Skeletal muscle cell (primary cell): ENCODE measurements at places on chromosomes 5 and 9.

- DNase-seq: no peak
These were observed 131.0 kb upstream of the TARS1 start for GRCh38 chr5:33309536-33310345.

GRCh38 chr9:86443992-86444391, 89.8 kb upstream of the TUT7 start:
- no peak for DNase-seq

GRCh38 chr5:55541056-55541635, 6.4 kb upstream of the PLPP1 start:
- no peak for DNase-seq

DNA sequence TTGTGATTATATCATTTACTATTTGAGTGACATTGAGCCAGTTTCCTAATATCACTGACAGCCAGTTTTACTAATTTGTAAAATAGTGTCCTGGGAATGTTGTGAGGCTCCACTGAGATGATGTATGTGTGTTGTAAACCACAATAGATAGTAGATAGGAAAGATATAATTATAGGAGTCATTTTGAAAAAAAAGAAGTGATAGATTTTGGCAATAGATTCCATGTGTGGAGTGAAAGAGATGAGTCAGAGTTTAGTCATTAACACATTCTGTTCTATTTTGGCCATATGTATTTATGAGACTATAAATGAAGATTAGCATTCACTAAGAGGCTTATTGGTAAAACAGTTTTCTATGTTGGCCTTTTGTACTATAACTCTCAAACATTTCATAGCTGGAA, 388.2 kb downstream of the FAM170A start:
- peak; percentile 20 for DNase-seq

GRCh38 chr9:82057805-82058204, 69.2 kb downstream of the SPATA31D1 start:
- no peak for DNase-seq

DNA sequence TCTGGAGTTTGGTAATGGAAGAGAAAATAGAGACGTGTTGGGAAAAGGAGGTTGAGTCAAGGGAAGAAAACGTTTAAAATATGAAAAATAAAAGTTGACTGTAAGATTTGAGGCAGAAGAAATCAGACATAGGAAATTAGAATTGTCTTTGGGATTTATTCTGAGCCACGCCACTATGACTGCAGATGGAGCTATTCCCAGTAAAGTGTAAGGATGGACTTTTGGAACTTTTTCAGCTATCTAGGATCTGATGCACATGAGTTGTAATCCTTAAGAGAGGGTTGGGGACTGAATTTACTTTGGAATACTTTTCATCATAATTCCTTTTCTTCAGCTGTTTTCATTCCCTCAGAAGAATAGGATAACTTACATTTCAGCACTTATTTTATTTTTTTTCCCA, 336.7 kb downstream of the FAM170A start:
- DNase-seq: no peak

DNA sequence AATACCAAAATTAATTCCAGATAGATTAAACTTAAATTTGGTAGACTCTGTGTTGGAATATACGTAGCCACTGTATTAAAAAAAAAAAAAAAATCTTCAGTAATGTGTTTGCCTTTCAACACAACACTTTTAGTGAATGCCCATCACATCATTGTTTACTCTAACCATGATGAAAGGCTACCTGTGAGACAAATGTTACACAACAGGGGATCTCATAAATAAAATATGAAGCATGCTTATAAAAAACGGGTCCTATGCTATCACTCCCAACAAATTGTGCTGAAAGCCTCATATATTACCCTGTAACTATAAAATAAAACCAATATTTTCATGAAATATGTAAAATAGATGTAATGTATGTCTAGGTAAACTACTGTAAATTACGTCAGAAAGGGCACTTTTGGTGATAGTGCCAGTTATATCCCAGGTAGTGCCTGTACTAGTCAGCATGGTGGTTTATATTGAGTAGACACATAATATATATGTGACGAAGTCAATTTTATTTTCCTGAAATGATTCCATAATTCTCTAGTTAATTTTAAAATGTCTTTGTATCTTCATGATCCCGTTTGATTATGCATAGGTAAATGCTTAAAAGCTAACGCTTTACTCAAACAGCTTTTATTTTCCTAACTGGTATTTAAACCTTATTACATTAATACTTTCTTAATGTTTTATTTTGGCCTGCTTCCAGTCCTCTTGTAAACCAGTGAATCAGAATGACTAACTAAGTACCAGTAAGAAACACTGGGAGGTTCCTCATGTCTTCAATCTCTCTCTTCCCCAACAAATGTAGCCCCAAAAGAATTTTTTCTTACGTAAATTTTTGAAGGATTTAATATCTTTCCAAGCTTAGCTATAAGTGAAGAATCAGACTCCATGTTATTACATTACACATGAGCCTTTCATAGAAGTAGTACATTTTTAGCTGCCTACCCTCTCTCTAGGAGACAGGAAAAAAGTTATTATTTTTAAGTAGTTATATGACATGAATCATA, 420.3 kb downstream of the GABRG2 start:
- no peak for DNase-seq

DNA sequence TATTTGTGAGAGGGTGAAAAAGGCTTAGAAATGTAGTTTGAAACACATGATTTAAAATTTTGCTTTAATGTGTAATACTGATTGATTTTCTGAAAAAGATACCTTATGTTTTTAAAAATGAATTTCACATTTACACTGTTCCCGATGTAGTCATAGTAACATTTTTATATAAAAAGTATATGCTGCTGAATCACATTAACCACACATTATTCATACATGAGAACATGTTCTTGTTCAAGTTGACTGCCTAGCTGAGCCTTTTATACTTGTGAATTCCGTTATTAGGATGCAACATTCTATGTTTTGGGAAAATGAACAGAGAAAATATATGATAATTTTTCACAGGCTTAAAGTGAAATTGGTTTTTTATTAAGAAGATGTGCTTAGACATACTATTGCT, 461.1 kb upstream of the NUDT12 start:
- no peak for DNase-seq

DNA sequence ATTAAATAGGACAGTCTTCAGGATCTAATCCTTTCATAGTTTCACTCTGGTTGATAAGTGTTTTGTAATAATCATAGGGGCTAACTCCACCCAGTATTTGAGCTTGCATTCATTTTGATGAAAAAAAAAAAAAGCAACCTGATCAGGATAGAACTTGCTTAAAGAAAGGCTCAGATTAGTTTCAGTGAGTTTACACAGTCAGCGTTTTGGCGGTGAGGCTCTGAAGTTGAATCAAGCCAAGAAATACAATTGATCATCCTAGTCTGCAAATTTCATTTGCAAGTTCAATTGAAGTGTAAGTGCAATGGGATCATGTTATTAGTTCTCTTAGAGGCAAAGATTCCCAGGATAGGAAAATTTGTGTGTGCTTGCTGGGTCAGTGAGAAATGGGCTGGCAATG, 159.7 kb upstream of the ELL2 start:
- no peak for DNase-seq

DNA sequence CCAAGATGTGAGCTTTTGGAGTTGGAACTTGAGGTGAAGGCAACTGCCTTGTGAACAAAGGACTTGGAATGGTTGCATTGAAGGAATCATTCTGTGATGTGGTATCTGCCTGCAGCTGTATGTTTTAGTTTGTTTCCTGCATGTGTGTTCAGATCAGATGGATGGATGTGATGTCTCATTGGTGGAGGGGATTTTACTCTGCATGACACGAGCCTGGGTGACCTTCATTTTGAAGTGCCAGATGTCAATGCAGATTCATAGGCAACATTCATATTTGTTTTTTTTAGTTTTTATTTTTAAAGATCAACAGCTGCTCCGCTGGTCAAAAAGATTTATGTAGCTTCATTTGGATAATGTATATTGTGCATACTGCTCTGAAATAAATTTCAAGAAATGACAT, 13.5 kb downstream of the FBXL7 start:
- DNase-seq: no peak

DNA sequence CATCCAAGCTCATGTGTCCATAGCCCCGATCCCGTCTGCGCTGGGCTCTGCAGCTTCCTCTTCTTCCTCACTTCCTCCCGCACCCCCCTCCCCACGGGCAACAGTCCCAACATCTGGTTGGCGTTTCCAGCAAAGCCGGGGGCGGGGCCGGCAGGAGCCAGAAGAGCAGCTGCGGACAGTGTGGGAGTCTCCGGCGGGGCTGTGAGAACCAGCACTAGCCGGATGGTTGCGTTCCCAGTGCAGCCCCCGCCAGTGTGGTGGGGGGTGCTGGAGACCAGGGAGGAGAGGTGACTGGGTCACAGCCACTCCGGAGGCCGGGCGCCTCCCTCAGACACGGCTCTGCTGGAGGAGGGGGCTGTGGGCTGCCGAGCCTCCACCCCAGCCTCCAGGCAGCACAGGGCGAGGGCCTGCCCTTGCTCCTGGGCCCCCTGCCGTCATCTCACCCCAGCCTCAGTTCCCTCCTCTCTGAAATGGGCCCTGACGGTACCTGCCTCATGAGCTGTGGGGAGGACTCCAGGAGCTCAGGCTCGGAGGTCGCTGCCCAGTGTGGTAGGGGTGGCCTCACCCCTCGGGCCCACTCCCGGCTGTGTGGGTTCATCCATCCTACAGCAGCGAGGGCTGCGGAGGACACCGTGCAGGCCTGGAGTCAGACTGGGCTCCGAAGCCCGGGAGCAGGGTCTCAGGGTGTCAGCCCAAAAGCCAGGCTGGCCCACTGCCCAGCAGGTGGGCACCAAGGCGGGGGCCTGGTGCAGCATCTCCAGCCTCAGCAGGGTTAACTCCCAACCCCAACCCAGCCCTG, 41.5 kb upstream of the NOTCH1 start:
- peak; percentile 12 for DNase-seq

DNA sequence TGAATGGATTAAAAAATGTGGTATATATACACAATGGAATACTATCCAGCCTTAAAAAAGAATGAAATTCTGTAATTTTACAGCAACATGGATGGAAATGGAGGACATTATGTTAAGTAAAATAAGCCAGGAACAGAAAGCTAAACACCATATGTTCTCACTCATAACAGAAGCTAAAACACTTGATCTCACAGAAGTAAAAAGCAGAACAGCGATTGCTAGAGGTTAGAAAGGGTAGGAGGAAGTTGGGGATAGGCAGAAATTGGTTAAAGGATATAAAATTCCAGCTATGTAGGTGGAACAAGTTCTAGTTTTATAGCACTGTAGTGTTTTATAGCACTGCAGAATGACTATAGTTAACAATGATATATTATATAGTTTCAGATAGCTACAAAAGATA, 15.8 kb downstream of the MARCHF3 start:
- DNase-seq: no peak

GRCh38 chr5:173765029-173765644, 123.0 kb upstream of the CPEB4 start:
- DNase-seq: no peak

DNA sequence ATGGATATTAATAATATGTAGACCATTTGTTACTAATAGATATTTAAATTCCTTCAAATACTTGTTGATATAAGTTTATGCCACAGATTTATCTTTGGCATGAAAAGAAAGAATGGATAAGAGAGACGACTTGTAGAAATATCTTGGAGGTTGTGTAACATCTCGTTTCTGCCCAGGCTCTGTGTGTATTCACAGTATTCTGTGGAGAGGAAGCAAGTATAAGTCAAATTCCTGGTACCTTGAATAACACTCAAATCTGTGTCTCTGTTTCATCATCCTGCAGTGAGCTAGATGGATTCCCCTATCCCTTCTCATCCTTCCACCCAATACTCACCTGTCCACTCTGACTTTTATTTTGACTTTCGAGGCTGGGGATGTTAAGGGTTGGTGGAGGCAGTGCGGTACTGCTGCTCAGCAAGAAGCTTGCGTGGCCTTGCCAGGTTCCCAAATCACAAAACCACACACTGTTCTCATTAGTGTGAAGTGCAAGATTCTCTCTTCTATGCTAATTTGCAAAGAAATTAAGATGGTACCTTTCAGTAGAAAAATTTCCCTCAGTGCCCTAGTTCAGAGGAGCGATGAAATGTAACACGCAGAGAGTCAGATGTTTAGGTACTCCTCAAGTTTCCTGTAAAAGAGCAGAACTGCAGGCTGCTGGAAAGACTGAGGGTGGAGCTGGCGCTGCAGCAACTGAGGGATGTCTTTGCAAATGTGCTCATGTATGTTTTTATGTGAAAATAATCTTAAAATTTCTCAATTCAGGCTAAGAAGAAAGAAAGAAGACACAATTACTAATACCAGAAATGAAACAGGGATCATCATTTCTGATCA, 42.6 kb upstream of the ANKRD18A start:
- DNase-seq: no peak

DNA sequence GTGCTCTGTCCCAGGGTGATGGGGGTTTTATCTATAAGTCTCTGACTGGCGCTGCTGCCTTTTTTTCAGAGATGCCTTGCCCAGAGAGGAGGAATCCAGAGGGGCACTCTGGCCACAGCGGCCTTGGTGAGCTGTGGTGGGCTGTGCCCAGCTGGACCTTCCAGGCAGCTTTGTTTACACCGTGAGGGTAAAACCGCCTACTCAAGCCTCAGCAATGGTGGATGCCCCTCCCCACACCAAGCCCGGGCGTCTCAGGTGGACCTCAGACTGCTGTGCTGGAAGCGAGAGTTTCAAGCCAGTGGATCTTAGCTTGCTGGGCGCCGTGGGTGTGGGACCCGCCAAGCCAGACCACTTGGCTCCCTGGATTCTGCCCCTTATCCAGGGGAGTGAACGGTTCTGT, 41.3 kb upstream of the C9orf72 start:
- DNase-seq: no peak

DNA sequence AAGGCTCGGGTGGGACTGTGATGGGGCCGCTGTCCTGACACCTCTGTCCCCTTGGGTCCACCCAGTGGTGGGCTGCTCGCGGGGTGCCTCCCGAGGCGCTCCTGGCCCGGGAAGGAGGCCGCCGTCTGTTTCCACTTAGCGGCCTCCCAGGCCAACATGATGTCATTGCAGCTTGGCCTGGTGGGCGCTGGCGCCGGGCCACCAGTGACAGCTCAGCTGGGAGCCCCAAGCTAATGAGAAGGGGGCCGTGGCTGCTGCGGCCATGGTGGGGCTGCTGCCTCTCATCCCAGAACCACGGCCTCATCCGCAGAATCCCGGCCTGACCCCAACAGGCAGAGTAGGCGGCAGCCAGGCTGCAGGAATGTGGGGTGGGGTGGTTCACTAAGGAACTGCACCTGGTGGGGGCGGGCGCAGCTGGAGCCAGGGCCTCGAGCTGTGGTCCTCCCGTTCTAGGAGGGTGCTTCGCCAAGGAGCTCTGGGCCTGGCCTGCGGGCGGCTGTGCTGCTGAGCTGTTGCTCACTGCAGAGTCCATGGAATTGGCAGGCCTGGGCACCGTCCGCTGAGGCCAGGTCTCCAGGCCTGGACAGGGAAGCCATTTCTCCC, 123.5 kb upstream of the COL5A1 start:
- no peak for DNase-seq

DNA sequence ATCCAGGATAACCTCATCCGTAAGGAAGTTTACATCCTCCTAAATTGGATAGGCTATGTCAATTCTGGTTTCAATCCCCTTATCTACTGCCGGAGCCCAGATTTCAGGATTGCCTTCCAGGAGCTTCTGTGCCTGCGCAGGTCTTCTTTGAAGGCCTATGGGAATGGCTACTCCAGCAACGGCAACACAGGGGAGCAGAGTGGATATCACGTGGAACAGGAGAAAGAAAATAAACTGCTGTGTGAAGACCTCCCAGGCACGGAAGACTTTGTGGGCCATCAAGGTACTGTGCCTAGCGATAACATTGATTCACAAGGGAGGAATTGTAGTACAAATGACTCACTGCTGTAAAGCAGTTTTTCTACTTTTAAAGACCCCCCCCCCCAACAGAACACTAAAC, 1.3 kb downstream of the ADRB2 start:
- no peak for DNase-seq

- DNase-seq: no peak
These were observed 77.6 kb downstream of the ALDH1A1 start for GRCh38 chr9:72875221-72875620.

- DNase-seq: peak; percentile 99
These were observed 46.1 kb upstream of the ZBED3 start for GRCh38 chr5:77133061-77133758.
